Glutamatergic neuron (in vitro differentiated cells): ENCODE measurements at places on chromosomes 1 and 21.

DNA sequence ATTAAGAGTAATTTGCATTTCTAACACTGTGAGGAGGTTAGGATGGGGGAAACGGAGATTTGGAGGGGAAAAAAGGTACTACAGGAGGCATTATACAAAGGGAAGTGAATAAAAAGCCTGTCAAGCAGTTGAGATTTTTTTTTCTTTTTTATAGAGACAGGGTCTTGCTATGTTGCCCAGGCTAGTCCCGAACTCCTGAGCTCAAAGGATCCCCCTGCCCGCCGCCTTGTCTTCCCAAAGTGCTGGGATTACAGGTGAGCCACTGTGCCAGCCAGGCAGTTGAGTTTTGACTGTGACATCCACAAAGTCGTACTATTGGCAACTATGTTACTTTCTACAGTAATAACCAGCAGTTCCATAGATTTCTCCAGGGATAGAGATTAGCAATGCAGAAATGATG, 2.6 kb downstream of the CLCC1 start:
- DNase-seq, result no peak

GRCh38 chr1:114263343-114263742, 109.7 kb upstream of the SYT6 start:
- DNase-seq, result no peak

- no peak for DNase-seq
These were observed 1.8 kb upstream of the NFYC start for GRCh38 chr1:40689737-40690136.

DNA sequence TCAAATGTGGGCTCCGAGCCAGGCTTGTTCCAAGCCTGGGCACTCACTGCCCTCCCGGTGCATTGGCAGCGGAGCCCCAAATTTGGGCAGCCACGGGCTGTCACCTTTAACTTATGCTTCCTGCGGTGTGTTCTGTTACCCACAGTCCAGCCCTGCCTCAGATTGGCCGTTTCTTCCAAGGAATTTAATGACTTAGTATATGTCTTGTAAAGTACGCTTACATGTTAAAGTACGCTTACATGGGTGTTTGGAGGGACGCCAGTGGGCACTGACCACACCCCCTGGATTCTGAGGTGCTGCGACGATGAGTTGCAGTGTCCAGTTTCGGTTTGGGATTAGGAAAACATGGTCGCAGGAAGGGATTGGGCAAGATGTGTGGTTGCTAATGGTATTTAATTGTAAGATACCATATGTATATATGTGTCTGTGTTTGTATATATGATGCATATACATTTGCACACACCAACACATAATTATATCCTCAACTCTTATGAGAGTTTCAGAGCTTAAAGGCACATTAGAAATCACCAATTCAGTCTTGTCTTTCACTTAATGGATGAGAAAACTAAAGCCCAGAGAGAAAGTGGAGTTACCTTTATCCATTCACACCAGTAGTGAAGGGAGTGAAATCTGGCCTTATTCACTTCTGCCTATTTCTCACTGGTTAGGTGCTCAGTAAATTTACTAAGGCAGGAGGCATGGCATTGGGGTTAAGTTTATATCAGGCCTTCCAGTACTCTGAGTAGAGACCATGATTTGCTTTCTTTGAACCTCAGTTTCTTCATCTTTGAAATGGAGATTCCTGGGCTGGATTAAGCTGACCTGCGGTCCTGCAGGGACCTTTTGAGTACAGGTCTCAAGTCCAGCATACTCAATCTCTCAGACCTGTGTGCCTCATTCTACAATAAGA, 1.0 kb downstream of the SMYD2 start:
- DNase-seq, result no peak

DNA sequence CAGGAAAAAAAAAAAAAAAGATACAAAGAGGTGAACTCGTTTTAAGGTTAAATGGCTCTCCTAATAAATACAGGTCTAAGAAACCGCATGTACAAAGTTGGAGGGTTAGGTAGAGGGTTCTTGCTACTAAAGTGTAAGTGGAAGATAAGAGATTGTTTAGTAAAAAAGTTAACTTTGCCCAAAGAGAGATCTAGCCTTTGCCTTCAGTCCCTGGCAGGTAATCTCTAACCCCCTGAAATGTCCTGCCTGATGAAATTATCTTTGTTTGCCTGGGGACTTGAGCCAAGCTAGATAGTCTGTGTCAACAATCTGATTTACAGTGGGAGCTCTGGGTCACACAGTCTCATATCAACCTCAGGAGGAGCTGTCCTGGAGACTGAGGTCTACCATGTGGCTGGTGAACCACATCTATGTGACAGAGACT, 57.6 kb downstream of the TRIM33 start:
- DNase-seq, result no peak

DNA sequence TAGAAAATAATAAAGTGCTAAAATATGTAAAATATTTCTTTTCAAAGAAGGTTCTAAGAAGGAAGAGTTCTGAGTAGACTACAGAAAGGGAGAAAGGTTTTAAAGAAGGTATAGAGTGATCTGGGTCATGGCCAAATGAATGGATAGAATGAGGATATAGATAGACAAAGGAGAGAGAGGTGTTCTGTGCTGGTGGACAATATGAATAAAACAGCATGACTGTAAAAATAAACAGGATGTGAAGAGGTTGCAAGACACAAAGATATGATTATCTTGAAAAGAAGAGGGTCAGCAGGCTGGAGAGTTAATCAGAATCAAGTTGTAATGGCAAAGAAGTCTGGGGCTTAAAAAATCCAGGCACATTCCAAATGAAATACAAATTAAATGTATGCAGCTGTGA, 86.7 kb upstream of the GNG4 start:
- DNase-seq, result no peak
